GM06990 (cell line): ENCODE measurements at places on chromosomes 2 and 18.
A peak's percentile ranks its signal among the peaks of the same experiment; 100 is the strongest.

- DNase-seq = no peak
Measured at GRCh38 chr2:7860693-7861092, 821.2 kb upstream of the ID2 start.

DNA sequence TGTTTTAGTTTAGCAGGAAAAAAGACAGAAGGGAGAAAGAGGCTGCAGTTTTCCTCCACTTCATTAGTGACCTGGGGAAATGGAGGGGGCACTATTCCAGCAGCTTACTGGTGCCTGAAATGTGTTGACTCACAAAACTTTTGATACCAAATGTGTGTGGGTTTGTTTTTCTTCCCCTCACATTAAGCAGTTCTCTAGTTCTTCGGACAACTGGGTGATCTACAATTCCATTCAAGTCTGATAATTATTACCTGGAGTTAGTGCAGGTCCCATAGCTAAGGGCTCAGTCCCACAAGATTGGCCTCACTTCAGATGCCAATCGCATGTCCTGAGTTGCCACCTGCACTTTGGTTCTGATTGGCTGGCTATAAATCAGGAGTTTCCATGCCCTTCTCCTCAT, 28.4 kb downstream of the PMAIP1 start:
- no peak for DNase-seq

DNA sequence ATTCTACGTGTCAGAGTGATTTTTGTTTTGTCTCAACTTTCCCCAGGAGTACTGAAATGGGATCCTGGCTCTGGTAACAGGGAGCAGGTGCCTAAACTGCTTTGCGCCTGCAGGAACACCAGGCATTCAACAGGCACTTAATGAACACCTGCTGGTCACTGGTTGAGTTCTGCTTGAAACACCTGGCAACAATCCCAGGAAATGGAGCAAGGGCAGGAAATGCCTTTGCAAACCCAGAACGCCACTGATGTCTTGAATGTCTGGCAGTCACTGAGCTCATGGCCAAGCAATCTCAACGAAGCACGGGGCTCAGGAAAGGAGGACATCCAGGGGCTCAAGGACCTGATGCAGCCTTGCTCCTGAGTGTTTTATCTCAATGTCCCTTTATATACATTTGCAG, 360.0 kb upstream of the RAB6C start:
- no peak for DNase-seq

DNA sequence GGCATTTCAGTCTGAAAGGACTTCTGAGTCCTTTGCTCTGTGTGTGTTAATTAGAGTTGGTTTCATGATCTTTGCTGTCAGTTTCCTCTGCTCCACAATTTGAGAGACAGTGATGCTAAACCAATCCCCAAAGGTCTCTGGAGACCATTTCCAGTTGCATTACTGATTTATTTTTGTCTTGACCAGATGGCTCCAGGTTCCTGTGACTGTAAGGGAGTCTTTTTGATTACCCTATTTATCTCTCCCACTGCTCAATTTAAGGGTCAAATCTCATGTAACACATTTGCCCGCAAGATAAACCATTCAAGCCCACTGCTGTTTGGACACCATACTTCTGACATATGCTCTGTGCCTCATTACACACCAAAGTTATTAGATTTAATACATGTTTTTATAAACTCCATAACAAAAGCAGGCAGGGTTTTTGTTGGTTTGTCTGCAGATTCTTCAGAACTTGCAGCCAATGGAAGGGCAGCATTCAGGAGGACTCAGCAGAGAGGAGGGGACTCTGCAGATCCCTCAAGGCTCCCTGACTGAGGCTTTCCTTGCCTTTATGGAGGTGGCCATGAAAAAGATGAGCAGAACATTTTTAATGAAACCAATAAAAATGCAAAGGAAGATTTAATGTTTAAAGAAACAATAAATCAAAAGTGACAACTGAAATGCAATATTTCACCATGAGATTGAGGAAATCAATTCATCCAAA, 889.3 kb upstream of the CELF4 start:
- no peak for DNase-seq

DNA sequence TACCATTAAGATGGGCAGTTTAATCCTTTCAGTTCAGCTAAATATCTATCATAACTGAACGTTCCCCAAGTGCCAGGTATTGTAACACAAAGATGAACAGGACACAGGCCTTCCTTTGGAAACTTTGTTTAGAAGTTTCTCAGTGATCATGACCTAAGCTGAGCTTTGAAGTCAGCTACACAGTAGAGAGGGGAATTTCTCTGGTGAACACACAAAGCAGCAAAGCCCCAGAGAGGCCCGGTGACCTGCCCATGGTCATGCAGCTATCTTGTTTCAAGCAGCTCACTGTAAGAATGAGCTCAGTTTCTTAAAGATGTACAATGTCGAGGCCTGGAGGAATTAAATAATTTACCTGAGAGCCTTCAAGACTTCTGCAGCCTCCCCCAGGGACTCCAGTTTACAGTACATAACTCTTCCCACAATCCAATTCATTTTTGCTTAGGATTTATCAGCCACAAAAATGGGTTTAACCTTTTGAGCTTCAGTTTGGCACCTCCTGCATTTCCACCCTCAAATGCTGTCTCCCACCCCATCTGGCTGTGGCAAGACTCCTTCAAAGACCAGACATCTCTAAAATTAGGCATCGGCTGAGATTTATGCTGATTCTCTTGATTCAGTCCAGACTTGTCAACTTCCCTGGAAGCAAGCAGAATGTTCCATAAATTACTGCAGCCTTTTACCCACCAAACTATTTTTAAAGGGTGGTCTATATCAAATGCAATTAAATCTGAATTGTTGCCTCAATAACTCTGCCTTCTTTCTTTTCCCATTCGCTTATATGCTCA, 325.6 kb downstream of the TXNL1 start:
- DNase-seq = no peak

DNA sequence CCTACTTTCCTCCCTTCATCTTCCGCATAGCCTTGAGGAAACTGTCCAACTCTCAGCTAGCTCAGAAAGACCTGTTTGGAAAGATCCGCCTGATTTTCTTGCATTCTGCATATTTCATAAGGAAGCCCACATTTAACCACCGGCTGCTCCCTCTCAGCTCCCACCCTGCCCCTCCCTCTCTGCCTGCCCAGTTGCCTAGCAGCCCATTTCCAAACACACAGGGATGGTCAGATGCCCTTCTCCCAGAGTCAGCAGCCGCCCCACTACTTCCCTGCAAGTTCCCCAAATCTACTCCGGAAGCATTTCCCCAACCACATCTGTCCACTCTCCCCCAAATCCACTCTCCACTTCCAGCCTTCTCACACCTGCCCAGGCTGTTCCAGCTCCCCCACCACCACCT, 96.0 kb downstream of the TNS1 start:
- no peak for DNase-seq

- no peak for DNase-seq
Measured at GRCh38 chr2:169009865-169010579, 21.1 kb downstream of the ABCB11 start.

DNA sequence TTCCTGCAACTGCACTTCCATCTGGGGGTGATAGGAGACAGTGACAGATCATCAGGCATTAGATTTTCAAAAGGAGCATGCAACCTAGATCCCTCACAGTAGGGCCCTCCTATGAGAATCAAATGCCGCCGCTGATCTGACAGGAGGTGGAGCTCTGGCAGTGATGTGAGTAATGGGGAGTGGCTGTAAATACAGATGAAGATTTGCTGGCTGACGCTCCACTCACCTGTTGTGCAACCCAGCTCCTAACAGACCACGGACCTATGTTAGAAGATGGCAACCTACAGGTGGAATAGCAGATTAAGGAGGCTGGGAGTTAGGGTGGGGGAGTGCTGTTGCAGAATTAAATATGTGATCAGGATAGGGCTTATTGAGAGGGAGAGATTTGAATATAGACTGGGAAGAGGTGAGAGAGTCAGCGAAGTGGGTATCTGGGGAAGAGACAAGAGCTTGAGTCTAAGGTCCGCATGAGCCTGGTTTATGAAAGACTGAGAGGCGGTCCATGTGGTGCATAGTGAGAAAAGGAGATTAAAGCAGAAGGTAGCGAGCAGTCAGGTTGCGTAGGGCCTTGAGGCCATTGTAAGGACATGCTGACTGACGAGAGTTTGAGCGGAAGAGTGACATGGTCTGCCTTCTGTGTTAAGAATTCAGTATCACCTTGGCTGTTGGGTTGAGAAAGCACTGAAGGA, 31.3 kb upstream of the TOGARAM2 start:
- DNase-seq = no peak

DNA sequence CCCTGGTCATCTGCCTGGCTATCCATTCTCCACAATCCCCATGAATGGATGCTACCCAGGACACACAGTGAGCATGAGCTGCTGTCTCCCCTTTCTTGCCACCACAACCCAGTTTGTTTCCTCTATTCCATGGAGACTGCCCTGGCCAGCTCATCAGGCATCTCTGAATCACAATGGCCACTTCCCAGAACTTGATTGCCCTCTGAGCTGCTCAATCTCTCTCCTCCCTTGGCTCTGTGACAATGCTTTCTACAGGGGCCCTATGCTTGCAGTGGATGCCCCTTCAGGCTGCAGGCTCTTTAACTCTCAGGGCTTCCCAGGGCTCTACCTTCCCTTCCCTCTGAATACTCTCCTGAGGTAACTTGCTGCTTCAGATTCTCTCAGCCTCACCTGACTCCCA, 14.4 kb upstream of the SLC4A5 start:
- DNase-seq = no peak

DNA sequence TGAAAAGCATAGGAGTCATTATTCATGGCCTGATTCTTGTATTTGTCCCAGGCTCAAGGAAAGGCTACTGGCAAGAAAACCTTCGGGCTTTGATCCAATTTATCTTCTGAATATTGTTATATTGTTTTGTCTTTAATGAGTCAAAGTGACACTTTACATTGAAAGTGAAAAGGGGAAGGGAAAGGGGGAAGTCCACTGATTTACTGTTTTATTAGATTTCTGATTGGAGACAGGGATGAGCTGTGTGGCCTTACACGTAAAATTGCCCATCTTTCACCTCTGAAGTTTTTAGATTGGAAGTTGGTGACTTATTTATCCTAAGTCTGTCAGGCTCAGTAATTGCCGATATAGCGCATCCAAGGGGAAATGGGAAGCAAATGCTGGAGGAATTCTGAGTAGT, 843.8 kb upstream of the LRRTM1 start:
- no peak for DNase-seq

GRCh38 chr2:73907840-73908452, 15.1 kb downstream of the ACTG2 start:
- no peak for DNase-seq

DNA sequence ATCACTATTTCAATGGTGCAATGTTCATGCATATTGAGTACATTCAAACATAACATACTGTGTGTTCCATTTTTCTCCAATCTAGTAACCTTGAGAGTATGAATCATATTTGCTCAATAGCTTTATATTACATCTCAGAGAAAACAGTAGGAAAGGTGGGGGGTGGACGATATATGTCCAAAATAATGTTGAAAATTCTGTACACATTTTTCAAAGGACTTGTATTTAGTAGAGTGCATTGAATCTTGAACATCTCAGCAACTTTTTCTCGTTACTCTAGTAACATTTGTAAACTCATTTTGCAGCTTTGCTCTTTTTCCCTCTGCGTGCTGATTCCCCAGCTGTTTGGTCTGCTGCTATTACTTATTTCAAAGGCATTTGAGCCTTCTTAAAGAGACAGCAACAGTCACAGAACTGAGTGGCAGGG, 1487.0 kb downstream of the LRP1B start:
- no peak for DNase-seq

- DNase-seq = no peak
Measured at GRCh38 chr18:30712383-30712782, 330.2 kb downstream of the DSC3 start.

DNA sequence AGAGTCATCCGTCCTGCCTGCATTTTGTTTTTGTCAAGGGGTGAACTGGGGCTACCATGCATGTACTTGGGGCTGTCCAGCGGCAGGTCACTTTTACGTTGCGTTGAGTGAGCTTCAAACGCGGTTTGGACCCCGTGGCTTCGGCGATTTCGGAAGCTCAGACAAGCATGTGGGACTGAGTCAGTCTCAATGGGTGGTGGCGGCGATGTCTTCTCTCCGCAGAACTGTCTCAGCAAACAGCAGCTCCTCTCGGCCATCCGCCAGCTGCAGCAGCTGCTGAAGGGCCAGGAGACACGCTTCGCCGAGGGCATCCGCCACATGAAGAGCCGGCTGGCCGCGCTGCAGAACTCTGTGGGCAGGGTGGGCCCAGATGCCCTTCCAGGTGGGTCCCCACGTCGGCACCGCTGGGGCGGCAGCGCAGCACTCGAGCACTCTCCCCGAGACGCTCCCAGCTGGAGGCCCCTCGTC, 21.3 kb downstream of the FBLN7 start:
- no peak for DNase-seq

GRCh38 chr18:9707381-9708056, 582 bp upstream of the RAB31 start:
- DNase-seq = no peak

- no peak for DNase-seq
Measured at GRCh38 chr18:52222211-52222610, 117.8 kb upstream of the DCC start.

DNA sequence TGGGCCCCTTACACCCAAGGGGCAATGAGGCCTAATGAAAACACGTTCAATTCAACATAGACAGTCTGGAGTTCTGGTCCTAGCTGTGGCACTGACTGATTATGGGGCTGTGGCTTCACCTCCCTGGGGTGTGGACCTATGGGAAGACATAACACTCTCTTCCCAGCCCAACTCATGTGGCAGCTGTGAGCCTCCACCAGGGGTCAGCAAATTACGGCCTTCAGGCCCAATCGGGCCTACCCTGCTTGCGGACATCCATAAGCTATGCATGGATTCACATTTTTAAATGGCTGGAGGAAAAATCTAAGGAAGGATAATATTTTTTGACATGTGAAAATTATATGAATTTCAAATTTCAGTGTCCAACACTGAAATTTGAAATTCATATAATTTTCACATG, 101.3 kb downstream of the LOXHD1 start:
- no peak for DNase-seq

GRCh38 chr2:168490015-168490874, 34.2 kb downstream of the CERS6 start:
- peak; percentile 76 for DNase-seq

- DNase-seq = no peak
Measured at GRCh38 chr18:35289727-35290093, 319 bp downstream of the ZSCAN30 start.

DNA sequence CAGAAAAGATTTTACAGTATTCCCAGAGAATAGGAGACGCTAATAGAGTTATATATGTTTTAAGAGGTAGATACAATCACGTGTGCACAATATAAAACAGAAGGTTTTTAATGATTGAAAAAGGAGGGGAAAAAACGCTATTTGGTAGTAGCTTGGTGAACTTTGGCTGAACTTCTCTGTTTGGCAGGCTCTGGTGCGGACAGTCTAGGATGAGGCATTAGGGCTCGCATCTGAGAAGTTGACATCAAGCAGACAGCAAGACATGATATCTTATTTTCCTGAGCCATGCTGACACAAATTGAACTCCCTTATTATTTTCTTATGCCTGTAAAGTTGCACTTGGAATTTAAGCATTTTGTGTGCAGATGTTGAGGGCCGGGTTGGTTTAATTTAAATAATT, 176.6 kb downstream of the EN1 start:
- DNase-seq = no peak

GRCh38 chr2:176652300-176653182, 383.3 kb downstream of the MTX2 start:
- DNase-seq = no peak
